ENCODE measurements at places on chromosomes 1 and 21.

- DNase-seq = no peak
Observed at GRCh38 chr1:57235730-57236510, 187.9 kb downstream of the DAB1 start.

DNA sequence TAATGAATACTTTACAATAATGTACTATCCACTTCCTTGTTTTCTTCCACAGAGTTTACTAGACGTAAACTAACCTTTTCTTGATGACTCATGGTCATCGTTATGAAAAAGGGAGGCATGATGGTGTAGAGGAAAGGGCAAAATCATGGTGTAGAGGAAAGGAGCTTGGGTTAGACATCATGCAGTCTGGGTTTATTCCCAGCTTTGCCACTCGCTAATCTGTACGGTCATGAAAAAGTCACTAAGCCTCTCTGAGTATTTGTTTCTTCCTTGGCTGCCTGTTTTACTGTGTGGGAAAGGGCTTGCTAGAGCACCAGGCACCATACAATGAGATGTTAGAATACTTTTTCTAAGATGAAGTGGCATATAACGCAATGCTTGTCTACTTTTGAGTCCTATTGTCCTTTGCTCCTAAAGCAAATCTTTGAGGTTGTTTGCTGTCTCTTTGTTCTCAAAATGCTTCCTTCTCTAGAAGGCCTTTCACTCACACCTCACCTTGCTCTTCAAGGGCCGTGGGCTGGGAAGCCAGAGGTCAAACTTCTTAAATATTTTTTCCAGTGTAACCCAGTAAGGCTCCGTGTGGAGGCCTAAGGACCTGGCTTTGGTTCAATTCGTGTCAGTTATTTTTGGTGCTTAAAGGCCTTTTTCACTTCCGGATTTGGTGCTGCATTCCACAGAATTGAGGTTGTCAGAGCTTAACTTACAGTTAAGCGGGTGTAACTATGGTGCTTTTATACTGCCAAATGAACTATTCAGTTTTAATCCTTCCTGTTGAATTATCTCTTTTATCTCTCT lies 9.9 kb upstream of the ETV3 start:
- DNase-seq = no peak

DNA sequence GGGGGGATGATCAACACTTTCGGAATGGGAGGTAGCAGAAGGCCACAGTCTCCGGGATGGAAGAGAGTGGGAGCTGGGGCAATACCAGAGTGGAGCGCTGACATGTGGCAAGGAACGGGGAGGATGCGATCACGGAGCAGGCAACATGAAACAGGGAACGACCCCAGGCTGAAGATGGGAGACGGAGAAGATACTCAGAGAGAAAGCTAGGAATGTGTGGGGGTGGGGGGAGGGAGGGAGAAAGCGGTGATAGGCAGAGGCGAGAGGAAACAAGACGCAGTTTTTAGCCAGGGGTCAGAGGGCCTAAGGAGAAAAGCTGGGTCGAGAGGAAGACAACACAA lies 577 bp downstream of the RAB3GAP2 start:
- DNase-seq = peak; percentile 46

DNA sequence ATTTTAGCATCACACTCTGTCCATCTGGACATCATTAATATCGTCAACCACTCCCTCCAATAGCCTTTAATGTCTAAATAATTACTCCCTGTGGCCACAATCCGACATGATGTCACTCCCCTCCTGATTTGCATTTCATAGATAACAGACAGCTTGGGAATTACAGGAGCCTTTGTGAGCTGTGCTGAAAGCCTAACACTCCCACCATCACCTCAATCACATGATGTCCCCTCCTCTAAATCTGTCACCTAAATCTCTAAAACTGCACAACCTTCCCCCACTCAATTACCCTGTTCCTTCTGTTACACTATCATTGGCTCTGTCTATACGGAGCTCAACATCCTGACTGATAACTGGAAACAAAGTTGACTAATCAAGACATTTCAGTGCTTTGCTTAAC lies 14.3 kb downstream of the NHLH2 start:
- peak; percentile 90 for DNase-seq

- DNase-seq = no peak
Observed at GRCh38 chr1:160682983-160683865, 28.4 kb downstream of the CD48 start.

DNA sequence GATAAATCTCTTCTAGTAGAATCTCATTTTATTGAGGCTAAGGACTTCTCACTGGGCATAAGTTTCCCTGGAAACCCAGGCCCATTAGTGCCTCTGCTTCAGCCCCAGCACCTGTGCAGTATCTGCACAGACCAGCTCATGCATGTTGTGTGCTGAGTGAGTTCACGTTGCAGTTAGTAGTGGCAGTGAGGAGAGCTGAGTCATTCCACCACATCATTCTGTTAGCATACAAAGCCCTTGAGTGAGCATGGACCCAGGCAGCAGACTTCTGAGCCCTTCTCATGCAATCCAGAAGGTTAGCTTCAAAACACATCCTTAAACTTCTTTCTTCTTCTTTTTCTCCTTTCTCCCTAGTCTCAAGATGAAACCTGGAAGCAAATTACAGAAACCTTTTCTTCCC lies 45.8 kb upstream of the NTPCR start:
- DNase-seq = no peak

- DNase-seq = peak; percentile 67
Observed at GRCh38 chr1:6384962-6385361, 8.6 kb downstream of the ACOT7 start.

- no peak for DNase-seq
Observed at GRCh38 chr1:83511146-83511726, 487.7 kb downstream of the TTLL7 start.

DNA sequence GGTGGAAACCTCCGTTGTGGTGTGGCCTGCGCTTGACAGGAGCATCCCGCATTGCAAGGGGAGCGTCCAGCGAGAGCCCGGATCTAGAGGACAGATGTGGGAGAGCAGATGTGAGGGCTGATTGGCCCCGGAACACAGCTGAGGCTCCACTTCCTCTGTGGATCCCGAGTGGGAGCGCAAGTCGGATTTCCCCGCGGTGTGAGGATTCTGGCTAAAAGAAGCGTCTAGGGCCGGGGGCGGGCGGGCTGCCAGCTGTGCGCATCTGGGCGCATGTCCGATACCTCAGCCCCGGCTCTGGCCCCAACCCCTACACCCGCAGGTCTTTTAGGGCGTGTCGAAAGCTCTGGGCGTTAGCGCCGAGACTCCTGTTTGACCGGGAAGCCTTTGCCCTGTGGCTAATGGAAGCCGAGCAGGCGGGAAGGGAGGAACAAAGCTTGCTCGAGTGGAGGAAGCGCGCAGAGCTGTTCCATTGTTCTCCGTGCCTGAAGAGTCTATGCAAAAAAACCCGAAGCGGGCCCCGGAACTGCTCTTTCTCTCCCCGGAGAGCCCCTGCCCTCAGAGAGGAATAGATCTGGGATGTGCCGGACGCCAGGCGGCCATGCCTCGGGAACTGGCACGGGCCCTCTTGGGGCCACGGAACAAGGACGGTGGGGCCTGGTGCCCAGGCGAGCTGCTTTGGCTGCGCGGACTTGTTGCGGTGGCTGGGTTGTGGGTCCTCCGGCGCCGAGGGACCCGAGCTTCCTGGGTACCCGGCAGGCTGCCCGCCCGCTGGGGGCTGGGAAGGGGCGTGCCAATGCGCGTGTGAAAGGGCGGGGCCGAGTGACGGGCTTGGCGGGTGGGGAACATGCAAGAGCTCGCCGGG lies 111.1 kb downstream of the NAV1 start:
- peak; percentile 78 for DNase-seq

GRCh38 chr1:159979257-159979656 lies 25.2 kb upstream of the SLAMF9 start:
- DNase-seq = no peak

GRCh38 chr1:51568231-51568935 lies 48.5 kb upstream of the OSBPL9 start:
- no peak for DNase-seq

- peak; percentile 18 for DNase-seq
Observed at GRCh38 chr1:198936371-198937083, 297.7 kb downstream of the PTPRC start.

- DNase-seq = no peak
Observed at GRCh38 chr1:98763488-98764150, 102.1 kb downstream of the SNX7 start.

DNA sequence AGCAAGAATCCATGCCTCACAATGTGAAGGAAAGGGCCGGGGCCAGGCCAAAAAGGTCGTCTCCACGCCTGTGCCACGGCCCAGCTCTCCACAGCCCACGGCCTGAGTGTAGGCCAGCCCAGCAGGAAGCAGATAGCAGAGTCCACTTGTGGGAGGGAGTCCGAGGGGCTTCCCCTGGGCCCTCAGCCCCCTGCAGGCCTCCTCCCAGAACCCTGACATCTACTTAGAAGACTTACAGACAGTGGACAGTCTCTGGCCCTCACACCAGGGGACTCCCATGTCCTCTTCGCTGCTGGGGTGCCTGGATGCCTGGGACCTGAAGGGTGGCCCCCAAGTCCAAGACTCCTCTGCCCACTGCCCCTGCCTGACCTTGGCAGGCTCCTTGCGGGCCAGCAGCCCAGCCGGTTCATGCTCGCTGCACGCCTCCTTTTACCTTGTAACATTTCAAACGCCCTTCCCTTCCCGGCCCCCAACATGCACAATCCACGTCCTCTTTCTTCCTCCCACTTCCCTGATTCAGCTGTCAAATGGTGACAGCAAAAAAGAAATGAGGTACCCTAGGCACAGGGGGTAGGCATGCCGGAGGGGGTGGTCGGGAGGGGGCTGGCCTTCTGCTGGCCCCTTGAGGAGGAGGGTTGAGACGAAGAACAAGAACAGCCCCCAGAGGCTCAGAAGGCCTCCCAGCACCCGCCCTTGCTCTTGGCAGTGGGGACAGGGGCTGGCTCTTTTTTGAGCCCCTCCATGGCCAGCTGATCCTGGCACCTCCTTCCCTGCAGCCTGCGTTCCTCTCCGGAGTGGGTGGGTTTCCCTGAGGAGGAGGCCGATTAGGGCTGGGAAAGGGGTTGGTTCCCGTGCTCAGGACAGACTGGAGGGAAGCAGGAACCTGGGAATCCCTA lies 997 bp upstream of the PTPN7 start:
- DNase-seq = no peak

GRCh38 chr1:209630383-209631225 lies 21.6 kb downstream of the LAMB3 start:
- no peak for DNase-seq

DNA sequence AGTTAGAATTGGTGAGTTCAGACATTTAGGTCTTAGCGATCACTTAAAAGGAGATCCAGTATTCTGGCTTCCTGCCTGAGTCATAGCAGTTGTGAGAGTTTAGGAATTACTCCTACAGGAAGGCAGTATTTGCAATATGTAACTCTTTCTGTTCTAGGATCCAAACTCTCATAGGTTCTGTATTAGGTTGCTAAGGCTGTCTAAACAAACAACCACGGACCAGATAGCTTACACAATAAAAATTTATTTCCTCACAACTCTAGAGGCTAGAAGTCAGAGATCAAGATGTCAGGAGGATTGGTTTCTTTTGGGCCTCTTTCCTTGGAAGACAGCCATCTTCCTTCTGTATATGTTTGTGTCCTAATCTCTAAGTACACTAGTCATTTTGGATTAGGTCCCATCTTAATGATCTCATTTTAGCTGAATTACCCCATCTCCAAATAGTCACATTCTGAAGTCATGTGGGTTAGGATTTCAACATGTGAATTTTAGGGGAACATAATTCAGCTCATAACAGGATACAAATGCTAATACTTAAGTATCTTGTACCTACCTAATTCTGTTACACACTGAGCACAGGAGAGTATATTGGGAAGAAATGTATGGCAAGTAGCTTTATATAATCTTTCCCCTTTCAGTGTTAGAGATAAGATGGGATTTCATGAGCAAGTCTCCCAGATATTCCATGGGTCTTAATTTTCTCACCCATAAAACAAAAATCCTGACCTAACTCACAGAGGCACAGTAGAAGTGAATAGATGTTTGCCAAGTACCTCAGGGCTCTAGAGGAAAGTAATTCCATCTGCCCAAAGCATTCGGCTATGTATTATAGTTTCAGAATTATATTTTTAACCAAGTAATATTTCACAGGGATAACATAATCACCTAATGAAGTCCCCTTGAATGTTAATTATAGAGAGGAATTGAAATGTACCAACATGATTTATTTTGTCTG lies 144.4 kb downstream of the PTBP2 start:
- no peak for DNase-seq

- DNase-seq = peak; percentile 95
Observed at GRCh38 chr21:42220138-42220701, 1.3 kb downstream of the ABCG1 start.

GRCh38 chr1:157952601-157953000 lies 40.8 kb upstream of the KIRREL1 start:
- no peak for DNase-seq

DNA sequence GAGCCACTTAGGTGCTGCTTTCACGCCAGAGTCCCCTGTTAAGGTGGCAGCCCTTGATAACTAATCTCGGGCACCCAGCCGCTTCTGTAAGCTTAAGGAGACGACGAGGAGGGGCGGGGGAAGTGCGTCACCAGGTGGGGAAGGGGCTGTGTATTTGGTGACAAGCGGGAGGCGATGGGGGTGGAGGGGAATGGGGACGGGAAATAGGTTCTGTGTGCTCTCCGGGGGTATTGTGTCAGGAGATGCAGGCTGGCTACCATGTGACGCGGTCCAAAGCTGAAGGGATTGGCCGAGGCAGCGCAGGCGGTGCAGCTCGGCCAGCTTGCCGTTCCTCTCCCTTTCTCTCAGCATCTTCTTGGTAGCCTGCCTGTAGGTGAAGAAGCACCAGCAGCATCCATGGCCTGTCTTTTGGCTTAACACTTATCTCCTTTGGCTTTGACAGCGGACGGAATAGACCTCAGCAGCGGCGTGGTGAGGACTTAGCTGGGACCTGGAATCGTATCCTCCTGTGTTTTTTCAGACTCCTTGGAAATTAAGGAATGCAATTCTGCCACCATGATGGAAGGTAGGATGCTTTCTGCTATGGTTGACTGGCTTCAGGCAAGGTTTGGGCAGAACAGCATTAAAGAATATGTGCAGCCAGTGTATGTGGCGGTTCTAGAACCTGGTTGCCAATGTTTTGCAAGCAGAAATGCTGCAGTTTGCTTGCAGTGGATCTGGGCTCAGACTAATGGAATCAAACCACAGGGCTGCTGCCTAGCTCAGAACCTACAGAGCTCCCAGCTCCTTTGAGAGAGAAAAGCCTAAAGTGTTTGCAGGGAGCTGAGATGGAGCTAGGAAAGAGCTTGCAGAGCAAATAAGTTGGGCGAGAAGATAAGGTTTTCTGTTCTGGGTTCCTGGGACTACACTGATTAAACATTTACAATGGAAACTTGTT lies at the start of gene SGIP1:
Gene SGIP1, plus strand, starts transcription at position 350 of the 937 bp plus-strand sequence. Its CDS starts 206 bp downstream, at position 556.
- no peak for DNase-seq

GRCh38 chr1:19311503-19311930 lies 427 bp downstream of the AKR7A2 start:
- no peak for DNase-seq

GRCh38 chr1:55214212-55214933 lies 791 bp downstream of the USP24 start:
- DNase-seq = peak; percentile 31

GRCh38 chr1:74323937-74324473 lies 88.8 kb downstream of the TNNI3K start:
- no peak for DNase-seq

DNA sequence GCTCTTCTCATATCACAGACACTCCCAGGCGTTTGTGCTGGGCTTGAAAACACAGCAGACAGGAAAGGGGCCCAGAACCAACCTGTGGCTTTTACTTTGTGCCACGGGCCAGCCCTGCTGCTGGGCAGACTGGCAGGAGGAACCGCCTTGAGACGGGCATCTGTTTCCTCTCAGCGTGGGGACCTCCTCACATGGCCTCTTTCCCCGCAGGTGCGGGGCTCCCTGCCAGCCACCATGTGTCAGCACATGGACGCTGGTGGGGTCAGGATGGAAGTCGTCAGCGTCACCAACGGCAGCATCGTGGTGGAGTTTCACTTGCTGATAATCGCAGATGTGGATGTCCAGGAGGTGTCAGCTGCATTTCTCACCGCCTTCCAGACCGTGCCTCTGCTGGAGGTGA lies 47.8 kb downstream of the UMODL1 start:
- DNase-seq = no peak

GRCh38 chr1:192506741-192507155 lies 68.8 kb upstream of the RGS1 start:
- no peak for DNase-seq

All from NCI-H2171 treated with DMSO at 0.1 percent for 48 hours (cell line).